Neural progenitor cell (in vitro differentiated cells): ENCODE measurements at places on chromosomes 4 and X. TPM values are rescaled to one million over a fixed set of nuclear protein-coding genes. Genes with fewer than 3 reads are reported as not detected.

The MORF4L2 gene
- 879 and 1,394 TPM in 2 replicates for total RNA-seq

The MTNR1A gene
- total RNA-seq: 0.43 and 1.6 TPM in 2 replicates

The SFRP2 gene
- 86.1 and 123 TPM in 2 replicates for total RNA-seq

The NAA11 gene
- not detected in 2 replicates for total RNA-seq

The SLC9B2 gene
- total RNA-seq: 9.7 and 14.6 TPM in 2 replicates

The C4orf17 gene
- not detected in 2 replicates for total RNA-seq

The RAB39B gene
- total RNA-seq: 6.3 and 8.7 TPM in 2 replicates

The RHOH gene
- 5.7 and 11.2 TPM in 2 replicates for total RNA-seq

The BST1 gene
- total RNA-seq: 0.45 and 1.2 TPM in 2 replicates

The SOX3 gene
- total RNA-seq: 20.4 and 38.7 TPM in 2 replicates

The SPINK2 gene
- total RNA-seq: 2.3 TPM in 1 of 2 replicates, not detected in the other

DNA sequence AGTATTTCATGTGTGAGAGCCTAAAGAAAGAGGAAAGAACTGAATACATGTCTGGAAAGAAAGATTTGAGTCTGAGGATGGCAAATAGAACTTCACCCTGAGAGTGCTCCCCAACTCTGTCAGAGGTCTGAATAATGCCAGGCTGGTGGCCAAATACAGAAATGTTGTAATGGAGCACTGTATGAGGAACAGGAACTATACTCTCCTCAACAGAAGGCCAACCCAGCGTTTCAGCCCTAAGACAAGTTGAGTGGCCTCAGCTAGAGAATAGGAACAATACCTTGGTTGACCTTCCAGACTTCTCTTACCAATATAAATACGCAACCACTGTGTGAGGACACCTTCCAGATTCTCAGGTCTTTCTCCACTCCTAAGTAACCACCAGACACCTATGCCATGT lies 94.5 kb upstream of the STIM2 start:
- no peak for DNase-seq

DNA sequence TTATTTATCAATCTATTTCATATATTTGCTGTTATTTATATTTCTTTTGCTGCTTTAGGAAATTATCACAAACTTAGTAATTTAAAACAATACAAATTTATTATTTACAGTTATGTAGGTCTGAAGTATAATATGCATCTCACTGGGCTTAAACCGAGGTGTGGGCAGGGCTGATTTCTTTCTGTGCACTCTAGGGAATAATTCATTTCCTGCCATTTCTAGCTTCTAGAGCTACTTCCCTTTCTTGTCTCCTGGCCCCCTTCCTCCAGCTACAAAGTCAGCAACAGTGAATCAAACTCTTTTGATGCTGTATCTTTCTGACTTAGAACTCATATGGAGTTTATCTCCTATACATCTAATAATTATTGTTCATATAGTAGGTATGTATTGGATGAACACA lies 303.5 kb upstream of the ARSJ start:
- DNase-seq: no peak

- DNase-seq: peak; percentile 60
Observed at GRCh38 chr4:38162240-38162784, 202.1 kb downstream of the PTTG2 start.

DNA sequence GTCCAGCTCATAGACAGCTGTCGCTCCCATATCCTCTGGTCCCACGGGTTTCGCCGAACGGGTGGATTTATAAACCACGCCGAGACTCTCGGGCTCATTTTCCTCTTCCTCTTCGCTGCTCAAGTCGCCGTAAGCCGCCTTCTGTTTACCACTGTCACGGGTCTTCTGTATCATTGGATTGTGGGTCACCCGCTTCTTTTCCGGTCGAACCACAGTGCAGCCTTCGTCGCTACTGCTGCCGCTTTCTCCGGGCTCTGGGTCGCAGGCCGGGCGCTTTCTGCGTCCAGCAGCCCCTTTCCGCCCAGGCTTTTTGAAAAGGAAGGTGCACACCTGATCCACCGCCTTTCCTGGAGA lies 311 bp downstream of the RNF113A start:
- DNase-seq: no peak

- no peak for DNase-seq
Observed at GRCh38 chrX:107861056-107861455, 35.4 kb downstream of the MID2 start.

GRCh38 chr4:74547042-74547441 lies 102.1 kb downstream of the AREG start:
- DNase-seq: no peak

- no peak for DNase-seq
Observed at GRCh38 chr4:158873795-158874401, 105.1 kb downstream of the FNIP2 start.

GRCh38 chr4:145939856-145940255 lies 1.2 kb upstream of the ZNF827 start:
- no peak for DNase-seq

DNA sequence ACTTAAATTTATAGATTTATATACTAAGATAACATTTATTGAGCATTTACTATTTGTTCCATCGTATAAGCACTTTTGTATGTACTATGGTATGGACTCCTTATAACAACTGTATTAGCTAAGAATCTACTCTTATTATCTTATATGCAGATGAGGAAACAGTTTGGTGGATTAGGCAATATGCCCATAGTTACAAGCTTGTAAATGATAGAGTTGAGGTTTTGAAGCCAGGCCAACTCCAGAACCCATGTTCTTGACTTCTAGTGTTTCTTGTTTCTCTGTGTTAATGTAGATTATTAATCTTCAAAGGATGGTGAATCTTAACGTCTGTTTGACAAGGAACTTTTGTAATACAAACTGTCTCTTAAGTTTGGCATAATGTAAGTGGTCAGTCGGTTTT lies 71.3 kb downstream of the STIM2 start:
- DNase-seq: no peak

GRCh38 chr4:55397520-55398321 lies 2.0 kb downstream of the TMEM165 start:
- DNase-seq: peak; percentile 21

DNA sequence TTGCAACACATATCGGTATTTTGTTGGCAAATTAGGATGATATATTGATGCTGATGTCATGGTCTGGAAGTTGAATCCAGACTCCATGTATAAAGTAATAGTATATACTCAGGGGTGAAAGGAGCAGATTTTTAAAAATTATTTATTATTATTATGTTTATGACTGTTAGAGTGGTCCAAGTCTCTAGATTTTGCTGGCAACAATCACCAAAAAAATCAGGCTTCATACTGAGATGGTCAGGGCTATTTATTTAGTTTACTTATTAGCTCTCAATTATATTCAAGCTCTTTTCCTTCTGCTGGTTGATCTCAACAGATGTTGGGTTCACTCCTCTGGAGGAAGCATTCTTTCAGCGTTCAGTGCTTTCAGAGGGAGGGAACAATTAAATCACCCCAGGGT lies 73.9 kb upstream of the VCX3B start:
- no peak for DNase-seq

- DNase-seq: no peak
Observed at GRCh38 chr4:65880594-65880993, 210.3 kb upstream of the EPHA5 start.

GRCh38 chrX:17475449-17476217 lies 100.6 kb downstream of the NHS start:
- no peak for DNase-seq

DNA sequence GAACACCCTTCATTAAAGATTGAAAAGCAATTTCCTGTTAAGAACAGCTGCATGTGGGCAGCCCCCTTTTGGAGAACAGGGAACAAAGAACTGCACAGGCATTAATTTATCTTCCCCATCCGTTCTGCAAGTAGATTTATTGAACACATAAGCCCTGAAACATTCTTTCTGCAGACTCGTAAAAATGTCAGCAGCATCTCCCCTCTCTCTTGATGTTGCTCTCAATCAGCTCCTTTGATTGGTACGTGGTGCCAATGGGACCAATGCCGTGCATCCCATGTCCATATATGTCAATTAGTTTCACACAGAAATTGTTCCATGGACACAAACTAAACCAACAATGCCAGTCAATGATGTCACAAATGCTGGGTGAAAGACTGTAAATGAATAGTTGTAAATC lies 228.5 kb upstream of the RASGEF1B start:
- DNase-seq: no peak

GRCh38 chr4:166366012-166366411 lies 493.0 kb downstream of the TLL1 start:
- no peak for DNase-seq

- no peak for DNase-seq
Observed at GRCh38 chr4:20096911-20097310, 154.8 kb upstream of the SLIT2 start.

DNA sequence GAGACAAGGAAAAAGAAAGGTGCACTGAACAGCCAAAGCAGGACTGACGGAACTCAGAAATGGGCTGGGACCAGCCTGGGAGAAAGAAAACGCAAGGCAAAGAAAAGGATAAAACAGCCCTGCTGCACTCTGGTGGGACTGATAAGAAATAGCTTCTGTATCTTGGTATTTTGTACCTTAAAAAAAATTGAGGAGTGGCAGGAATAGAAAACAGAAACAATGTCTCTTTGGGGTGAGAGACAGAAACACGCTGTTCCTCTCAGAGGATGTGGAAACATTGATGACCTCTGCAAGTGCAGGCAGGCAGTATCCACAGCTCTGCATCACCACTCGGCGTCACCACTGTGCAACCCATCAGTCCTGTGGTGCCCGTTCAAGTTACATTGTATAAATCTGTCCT lies 152.5 kb upstream of the SPRY1 start:
- peak; percentile 10 for DNase-seq

DNA sequence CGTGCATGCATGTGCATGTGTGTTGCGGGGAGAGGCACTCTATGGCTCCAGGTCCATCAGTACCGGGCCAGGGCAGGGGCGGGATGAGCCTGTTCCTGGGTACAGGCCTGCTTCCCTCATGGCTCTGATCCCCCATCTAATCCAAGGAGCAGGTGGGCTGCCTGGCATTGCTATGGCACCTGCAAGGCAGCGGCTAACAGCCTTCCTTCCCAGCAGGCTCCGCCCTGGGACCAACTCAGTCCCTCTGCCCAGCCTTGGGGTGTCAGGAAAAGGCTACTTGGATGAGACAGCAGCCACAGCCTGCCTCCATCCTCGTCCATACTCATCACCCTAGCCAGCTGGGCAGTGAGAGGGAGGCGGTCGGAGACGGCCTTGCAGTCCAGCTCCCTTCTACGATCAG lies 46.5 kb downstream of the PPP2R2C start:
- DNase-seq: no peak

DNA sequence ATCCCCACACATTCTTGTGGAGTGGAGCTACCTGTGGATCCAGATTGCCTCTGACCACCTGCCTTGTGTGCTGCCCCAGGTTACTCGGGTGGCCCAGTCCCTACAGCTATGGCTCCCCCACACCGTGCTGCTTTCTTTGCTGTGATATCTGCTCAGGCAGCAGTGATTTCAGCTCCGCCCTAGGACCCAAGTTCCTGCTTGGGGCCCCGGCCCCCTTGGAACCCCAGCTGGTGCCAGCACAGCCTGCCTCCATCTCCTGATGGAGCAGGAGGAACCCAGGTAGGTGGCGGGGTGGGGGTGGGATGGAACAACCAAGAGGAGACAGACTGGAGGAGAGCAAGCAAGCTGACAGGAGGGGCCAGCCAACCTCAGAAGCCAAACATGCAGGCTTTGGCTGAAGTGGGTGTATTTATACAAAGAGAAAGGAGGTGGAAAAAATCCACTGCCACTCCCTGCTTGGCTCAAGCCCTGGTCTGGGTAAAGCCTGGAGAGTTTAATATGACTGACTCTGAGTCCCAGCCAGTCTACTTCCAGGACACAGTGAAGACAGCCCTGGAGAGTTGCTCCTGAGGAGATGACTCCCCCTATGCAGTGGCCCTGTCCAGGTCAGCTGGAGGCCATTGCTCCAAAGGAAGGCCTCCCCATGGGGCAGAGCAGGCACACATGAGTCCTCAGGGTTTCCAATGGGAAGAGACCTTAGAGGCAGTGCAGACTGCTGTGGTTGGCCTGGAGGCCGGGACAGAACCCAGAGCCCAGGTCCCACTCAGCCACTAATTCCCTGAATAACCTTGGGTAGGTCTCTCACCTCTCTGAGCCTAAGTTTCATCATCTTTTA lies 197.1 kb upstream of the MAMLD1 start:
- DNase-seq: no peak

DNA sequence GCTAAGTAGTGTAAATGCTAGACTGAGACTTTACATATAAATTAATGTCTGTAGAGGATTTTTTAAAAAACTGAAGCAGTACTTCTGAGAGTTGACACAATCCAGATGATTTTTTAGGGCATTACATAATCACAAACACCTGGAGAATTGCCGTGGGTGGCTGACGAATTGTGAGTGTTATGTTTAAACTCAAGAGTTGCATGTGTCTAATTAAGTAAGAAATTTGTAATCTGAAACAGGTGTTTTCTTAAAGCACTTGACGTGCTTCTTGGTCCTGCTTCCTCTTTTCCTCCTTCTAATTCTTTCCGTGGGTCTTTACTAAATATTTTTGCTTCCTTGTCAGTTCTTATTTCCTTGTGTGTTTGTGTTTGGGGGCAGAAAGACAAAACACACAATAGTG lies 27.8 kb downstream of the PIR start:
- DNase-seq: no peak

GRCh38 chr4:8323947-8324555 lies 54.5 kb downstream of the HTRA3 start:
- DNase-seq: no peak

- DNase-seq: no peak
Observed at GRCh38 chr4:2833671-2834000, 10.0 kb upstream of the ADD1 start.

DNA sequence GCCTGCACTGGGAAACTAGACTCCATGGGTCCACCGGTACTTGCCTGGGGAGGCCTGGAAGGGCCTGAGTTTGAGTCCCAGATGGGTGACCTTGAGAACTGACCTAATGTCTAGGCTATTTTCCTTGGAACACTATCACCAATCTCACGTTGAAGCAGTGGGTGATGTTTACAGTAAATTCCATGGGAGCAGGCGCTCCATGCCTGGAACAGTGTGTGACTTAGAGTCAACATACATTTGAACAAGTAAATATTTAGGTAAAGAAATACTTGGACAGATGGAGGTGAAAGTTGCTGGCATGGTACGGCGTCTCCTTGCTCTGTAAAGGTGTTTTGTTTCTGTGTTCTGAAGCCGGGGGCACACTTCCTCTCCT lies 47.5 kb downstream of the TBC1D14 start:
- no peak for DNase-seq

- DNase-seq: no peak
Observed at GRCh38 chr4:150235808-150236271, 157.6 kb downstream of the DCLK2 start.

- DNase-seq: peak; percentile 11
Observed at GRCh38 chr4:10715696-10716095, 31.1 kb upstream of the CLNK start.
